AG08395 (cell line): ENCODE measurements at places on chromosomes 13 and 19.
A peak's percentile ranks its signal among the peaks of the same experiment; 100 is the strongest.

- DNase-seq, result no peak
Measured at GRCh38 chr19:10398819-10399218, 4.5 kb downstream of the CDC37 start.

DNA sequence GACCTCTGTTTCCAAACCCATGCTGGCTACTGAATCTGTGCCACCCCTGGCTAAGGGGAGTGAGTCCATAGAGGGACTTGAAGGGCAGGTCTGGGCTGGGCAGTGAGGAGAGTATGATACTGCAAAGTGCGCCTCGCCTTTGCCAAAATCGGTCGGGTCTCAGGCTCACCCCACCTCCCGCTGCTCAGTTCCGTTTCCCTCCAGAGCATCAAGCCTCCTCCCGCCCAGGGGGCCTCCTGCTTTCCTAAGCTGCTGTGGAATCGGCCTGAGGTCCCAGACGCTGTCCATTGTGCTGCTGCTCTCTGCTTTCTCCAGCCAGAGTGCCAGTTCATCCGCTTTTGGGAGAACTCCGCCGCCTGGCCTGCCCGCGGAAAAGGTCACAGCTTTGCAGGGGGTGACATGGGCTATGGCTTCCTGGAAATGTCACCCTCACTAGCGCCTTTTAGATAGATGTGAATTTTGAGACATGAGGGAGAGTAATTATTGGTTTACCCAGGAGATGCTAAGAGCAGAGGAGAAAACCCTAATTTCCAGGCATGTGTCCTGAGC lies 1418.4 kb downstream of the UQCRFS1 start:
- peak; percentile 47 for DNase-seq

DNA sequence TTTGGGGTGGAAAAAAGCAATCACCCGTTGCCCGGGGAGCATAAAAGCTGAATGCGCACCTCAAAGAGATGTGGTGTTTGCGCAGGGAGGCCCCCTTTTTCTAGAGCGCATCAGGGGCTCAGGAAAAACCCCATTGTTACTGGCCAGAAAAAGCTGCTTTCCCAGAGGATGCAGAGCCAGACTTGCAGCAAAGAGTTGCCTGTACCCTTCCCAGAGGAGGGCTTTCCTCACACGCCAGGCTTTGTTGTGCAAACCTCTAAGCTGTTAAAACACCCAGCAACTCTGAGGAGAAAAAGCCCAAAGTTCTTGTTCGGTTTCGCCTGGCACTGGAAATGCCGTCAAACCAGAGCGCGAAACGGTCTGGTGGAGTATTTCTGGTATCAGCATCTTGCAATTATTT lies 29.3 kb downstream of the GSX1 start:
- DNase-seq, result no peak

DNA sequence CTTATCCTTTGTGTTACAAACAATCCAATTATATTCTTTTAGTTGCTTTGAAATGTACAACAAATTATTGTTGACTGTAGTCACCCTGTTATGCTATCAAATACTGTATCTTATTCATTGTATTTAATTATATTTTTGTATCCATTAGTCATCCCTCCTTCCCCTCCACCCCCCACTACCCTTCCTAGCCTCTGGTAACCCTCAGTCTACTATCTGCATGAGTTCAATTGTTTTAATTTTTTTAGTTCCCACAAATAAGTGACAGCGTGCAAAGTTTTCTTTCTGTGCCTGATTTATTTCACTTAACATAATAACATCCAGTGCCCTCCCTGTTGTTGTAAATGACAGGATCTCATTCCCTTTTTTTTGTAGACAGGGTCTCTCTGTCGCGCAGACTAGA lies 4.5 kb downstream of the SAE1 start:
- no peak for DNase-seq

DNA sequence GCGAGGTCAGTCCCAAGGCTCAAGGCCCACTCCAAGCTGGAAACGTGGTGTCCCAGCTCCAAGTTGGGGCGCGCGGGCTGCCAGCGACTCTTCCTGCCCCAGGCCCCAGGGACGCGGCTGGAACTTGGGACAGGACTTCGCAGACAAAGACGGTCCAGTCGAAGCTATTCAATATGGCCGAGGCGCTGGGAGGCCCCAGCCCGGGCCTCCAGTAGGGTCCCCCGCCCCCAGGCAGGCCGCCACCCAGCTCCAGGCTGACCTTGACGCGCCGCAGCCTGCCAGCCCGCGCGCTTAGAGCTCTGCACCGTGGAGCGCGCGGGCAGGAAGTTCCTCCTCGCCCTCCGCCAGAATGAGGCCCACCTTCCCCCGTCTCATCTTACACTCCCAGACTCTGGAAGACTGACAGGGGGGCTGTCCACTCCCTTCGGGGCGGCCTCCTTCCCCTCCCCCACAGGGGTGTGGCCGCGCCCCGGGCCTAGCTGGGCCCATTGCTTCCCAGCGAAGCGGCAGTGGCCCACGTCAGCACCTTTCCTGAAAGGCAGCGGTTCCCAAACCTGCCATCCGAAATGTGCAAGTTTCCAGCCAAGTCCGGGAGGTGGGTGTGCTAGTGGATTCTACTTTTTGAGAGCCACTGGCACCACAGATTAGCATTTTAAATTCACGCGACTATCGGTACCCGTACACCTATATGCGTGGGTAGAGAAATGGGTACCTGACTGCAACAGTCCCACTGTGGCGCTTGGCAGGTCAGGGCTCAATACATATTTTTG lies at the start of gene CCDC8:
TSS of gene CCDC8 (minus strand) at position 303 of the 770 bp plus-strand sequence. CDS start 754 bp downstream, outside the sequence.
- peak; percentile 84 for DNase-seq

GRCh38 chr13:43030548-43030947 lies 7.2 kb downstream of the DNAJC15 start:
- no peak for DNase-seq

DNA sequence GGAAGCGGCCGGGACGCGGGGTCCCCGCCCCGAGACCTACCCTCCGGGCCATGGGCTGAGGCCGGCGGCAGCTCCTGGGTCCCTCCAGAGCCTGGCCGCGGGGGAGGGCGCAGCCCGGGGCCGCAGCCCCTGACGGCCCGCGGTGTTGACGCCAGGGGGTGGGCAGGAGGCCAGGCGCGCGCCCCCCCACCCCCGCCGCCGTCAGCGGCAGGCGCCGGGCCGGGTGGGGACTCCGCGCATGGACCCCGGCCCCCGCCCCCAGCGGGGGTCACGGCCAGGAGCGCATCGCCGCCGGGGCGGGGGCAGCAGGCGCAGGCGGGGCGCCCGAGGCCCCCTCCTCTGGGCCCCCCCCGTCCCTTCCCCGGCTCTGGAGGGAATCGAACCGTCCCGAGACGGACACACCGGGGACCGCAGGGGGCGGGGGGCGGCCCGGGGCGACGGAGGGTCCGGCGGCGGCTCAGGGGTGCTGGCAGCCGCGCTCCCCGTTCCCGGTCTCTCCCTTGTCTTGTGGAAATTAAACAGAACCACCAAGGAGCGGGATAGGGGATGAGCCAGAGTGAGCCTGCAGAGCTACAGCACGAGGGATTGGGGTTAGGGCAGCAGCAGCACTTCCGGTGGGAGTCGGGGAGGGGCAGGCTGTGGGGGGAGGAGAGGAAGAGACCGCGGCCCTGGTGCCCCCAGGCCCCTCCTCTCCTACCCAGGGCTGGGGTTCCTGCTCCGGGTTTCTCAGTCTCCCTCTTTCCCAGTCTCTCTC lies at the start of gene MEIS3:
TSS of gene MEIS3 (minus strand) at position 498 of the 754 bp plus-strand sequence. CDS start at position 52, 446 bp downstream.
- DNase-seq, result no peak

- no peak for DNase-seq
Measured at GRCh38 chr13:27775943-27776342, 16.3 kb upstream of the GSX1 start.

GRCh38 chr13:46340011-46340410 lies 47.0 kb downstream of the RUBCNL start:
- no peak for DNase-seq

DNA sequence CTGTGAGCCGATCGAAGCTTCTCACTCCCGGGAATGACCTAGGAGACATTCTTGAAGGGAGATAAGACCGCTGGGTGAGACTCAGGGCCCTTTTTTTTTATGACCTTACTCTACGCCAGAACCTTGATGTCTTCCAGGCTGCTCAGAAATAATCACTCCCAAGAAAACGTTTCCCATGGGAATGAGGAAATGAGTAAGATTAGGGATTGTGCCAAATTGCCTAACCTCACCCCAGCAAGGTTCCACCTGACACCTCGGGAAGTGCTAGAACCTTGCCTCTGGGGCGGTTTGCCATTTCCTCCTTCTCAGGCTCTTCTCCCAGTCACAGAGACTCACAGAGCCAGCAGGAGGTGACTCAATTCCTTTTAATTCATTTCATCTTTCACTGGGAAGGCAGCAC lies 2.3 kb downstream of the SLC46A3 start:
- DNase-seq, result peak; percentile 17
